Stimulated activated CD4-positive, alpha-beta T cell treated with anti-CD3 and anti-CD28 coated beads, Interleukin-1b, Interleukin-23, amount 100 ng/mL, for 4 hours (primary cell): ENCODE measurements at places on chromosomes 7 and 10.

GRCh38 chr10:119364645-119365600 lies 157.6 kb downstream of the GRK5 start:
- DNase-seq = no peak

DNA sequence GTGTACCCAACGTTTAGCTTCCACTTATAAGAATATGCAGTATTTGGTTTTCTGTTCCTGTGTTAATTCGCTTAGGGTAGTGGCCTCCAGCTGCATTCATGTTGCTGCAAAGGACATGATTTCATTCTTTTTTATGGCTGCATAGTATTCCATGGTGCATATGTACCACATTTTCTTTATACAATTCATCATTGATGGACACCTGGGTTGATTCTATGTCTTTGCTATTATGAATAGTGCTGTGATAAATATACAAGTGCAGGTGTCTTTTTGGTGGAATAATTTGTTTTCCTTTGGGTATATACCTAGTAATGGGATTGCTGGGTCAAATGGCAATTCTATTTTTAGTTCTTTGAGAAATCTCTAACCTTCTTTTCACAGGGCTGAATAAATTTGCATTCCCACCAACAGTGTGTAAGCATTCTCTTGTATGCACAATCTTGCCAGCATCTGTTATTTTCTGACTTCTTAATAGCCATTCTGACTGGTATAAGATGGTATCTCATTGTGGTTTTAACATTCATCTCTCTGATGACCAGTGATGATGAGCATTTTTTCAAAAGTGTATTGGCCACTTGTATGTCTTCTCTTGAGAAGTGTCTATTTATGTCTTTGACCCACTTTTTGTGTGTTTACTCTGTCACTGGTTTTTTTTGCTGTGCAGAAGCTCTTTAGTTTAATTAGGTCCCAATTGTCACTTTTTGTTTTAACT lies 72.5 kb upstream of the CC2D2B start:
- no peak for DNase-seq

GRCh38 chr10:127351542-127351941 lies 155.2 kb upstream of the INSYN2A start:
- no peak for DNase-seq

- no peak for DNase-seq
Observed at GRCh38 chr10:84632866-84633265, 304.5 kb downstream of the CCSER2 start.

- no peak for DNase-seq
Observed at GRCh38 chr7:80883154-80884025, 35.5 kb downstream of the SEMA3C start.

DNA sequence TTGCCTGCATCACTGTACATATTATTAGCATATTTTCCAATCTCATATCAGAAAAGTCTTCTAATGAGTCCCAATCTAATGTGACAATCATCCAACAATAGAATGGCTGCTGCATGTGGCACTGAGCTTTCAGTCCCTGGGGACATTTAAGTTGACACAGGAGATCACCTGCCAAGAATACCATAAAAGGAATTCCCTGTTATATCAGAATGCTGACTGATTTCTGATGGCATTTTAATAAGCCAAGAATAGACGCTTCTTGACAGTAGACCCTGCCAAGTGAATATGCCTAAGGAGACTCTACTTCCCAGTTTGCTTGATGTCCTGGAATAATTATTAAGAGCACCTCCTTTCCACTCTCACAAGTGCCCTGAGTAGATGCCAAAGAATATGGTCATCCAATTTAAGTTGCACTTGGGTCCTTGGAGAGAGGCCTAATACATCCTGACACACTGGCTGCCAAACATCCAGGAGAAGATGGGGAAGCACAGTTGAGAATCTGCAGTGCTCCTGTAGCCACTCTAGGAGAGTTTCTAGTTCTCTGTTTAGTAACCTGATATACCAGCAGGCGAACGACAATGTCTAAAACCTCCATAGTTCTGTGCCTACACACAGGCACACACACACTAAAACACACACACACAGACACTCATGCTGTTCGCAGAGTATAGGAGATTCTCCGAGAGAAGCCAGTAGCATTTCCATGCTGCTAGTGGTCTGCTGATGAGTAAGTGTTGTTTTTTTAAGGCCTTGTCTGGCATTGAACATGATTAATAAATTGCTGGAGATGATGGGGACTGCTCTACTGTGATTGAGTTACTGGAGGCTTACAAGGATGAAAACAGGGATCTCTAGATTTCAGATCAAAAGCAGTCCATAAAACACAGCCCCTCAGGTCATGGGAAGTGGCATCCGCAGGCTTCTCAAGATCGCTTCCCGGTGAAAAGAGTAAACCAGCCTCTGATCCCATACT lies 369.6 kb downstream of the KCNMA1 start:
- no peak for DNase-seq

DNA sequence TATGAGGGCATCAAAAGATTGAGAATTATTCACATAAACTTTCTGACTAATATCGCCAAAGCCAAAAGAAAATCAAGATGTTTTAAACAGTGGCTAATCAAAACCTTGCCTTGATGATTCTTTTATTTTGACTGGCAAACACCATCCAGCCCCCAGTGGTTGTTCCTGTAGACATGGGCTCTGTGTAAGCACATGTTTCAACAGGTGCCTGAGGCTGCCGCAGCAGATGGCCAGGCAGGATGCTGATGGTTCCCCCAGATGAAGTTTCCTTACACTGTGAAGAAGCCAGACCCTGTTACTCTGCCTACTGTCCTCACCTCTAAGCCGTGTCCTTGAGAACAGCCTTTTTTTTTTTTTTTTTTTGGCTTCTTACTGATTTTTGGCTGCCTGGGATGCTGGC lies 146.5 kb downstream of the RAB11FIP2 start:
- no peak for DNase-seq

DNA sequence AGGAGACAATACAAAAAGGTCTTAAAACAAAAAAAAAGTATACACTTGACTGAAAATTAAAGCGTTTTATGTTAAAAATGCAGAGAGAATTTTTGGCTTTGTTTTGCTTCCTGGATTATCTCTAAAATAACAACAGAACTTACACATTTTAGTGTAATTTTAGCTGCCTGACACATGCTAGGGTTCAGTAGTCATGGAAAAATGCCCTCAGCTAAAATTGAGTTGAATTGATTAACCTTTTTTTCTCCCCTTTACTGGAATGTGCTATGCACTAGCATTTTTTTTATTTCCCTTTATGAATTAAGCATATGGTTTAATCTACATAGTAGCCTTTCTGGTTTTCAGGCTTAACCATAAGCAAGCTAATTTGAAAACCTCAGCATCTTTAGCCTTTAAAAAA lies 89.9 kb downstream of the ZNF277 start:
- DNase-seq = no peak

DNA sequence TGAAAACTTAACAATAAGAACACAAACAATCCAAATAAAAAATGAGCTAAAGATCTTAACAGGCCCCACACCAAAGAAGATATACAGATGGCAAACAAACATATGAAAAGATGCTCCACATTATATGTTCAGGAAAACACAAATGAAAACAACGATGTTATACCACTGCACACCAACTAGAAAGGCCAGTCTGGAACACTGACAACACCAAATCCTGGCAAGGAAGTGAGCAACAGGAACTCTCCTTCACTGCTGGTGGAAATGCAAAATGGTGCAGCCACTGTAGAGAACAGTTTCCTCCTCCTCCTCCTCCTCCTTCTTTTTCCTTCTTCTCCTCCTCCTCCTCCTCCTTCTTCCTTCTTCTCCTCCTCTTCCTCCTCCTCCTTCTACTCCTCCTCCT lies 12.2 kb upstream of the NCAPG2 start:
- no peak for DNase-seq

GRCh38 chr10:103789771-103790201 lies 65.6 kb downstream of the SH3PXD2A start:
- DNase-seq = no peak

GRCh38 chr10:115539142-115539762 lies 446.1 kb downstream of the ATRNL1 start:
- no peak for DNase-seq

- DNase-seq = no peak
Observed at GRCh38 chr10:30199376-30200016, 140.1 kb upstream of the JCAD start.

DNA sequence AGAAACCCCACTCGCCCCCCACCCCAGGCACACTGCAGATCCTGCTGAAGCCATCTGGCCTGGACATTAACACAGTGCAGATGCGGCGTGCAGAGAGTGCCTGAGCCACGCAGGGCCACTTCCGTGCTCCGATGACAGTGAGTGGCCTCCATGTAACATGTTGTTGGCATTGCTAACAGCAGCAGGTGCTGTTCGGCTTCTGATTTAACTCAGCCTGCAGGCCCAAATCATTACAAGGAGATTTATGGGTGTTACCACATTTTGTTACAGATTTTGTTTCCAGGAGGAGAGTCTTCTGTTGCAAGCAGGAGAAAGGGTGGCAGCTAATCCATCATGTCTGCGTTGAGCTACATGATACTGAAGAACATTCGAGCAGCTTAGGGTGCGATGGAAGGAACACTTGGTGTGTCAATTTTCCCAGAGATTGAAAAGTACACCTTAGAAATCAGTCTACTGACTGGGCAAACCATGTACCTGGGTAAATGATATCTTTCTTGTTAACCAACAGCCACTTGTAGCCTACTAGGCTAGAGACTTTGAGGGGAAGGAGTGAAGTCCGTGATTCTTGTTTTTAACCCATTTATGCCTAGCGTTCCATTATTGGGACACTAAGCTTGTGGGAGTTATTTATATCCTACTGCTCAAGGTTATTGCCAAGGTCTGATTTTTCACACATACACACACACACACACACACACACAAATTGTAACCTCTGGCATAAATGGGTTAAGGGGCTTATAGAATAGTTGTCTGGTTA lies 90.0 kb downstream of the JCAD start:
- DNase-seq = no peak

DNA sequence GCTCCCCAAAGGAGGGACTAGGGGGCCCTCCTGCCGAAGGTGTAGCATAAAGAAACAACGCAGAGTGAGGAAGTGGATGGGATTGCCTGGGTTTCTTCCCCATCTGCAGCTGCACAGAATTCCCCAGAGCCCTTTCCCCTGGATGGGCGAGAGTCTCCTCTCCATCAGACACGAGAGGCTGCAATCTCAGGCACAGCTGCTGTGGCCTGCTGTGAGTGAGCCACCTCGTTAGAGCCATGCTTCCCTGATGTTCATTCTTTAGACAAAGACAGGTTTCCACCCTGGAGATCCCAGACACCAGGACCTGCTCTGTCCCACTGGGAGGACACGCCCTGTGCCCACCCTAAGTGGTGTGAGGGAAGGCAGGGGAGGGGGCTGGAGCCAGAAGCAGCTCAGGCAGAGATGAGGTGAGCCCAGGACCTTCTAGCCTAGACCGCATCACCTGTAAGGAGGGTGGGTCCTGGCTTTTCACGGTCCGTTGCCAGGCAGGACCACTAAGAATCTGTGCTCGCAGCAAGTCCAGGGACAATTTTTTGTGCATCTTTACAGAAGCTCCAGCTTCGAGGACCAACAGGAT lies 268.6 kb upstream of the TCERG1L start:
- DNase-seq = no peak

DNA sequence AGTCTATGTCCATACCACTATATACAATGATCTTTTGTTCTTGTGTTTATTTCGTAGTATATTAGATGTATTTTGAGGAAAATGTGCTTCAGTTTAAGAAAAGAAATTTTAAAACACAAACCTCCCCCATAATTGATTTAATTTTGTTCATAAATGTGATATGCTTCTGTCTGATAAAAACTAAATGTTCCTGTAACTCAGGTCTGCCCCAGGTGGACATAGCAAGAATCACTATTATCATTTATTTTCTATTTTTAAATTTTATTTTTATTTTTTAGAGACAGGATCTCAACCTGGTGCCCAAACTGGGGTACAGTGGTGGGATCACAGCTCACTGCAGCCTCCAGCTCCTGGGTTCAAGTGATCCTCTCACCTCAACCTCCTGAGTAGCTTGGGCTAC lies 43.2 kb downstream of the BEND7 start:
- DNase-seq = no peak

- DNase-seq = no peak
Observed at GRCh38 chr10:9427209-9427608, 1372.7 kb downstream of the GATA3 start.

DNA sequence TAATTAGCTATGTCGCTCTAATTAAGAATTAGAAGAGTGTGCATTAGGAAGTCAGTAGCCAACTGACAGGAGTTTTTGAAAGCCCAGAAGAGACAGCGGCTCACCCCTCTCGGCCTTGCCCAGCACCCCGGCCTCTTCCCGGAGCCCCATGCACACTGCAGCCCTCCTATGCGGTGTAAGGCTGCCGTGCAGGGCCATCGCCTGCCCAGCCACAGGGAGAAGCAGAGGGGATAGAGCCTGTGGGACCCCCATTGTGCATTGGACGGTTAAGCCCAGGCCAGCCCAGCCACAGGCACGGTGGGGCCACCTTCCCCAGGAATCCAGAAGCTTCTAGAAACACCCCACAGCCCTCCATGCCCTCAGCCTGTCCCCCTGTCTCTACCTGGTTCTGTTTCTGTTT lies 569.7 kb upstream of the MKI67 start:
- DNase-seq = no peak

GRCh38 chr7:42272793-42273665 lies 36.0 kb upstream of the GLI3 start:
- no peak for DNase-seq

- peak; percentile 18 for DNase-seq
Observed at GRCh38 chr10:13371897-13372470, 23.9 kb upstream of the SEPHS1 start.

- DNase-seq = no peak
Observed at GRCh38 chr10:128660726-128661125, 534.5 kb upstream of the MKI67 start.

GRCh38 chr7:68865351-68866199 lies 732.7 kb upstream of the AUTS2 start:
- no peak for DNase-seq

DNA sequence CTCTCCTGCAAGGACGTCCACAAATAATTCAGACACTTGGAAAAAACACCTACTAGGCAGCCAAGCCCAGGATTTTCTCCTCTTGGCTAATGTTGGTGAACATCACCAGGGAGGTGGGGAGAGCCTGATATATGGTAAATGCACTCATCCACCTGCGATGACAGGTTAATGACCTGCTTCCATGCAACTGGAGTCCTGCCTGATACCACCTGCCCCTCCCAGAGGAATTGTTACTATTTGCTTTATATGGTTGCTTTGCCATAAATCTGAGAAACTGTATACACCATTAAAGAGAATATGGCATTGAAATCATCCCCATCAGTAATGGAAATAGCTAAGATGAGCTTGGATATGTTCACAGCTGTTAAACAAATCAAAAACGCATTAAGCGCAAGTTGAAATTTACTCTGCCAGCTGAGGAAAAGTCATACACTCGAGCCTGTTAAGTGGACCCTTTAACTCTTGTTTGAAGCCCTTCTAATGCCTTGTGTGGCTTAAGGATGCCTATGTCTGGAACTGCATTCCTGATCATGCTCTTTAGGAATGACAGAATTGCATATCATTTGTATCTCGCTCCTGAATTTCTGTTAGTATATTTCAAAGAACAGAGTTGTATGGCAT lies 208.3 kb downstream of the PRPF18 start:
- no peak for DNase-seq

GRCh38 chr7:151597541-151598444 lies 78.1 kb upstream of the RHEB start:
- DNase-seq = no peak
